Activated CD4-positive, alpha-beta T cell treated with anti-CD3 and anti-CD28 coated beads for 36 hours (primary cell): ENCODE measurements at places on chromosomes 5 and 9. TPM values are rescaled to one million over a fixed set of nuclear protein-coding genes. Genes with fewer than 3 reads are reported as not detected.

Gene TAF11L5
- total RNA-seq, result not detected

Gene SMARCA2
- 94.0 TPM for total RNA-seq

Gene JAKMIP2
- 3.4 TPM for total RNA-seq

Gene ADAMTS19
- not detected for total RNA-seq

Gene NEUROG1
- not detected for total RNA-seq

Gene ZNG1E
- total RNA-seq, result 56.0 TPM

Gene NUTM2F
- not detected for total RNA-seq

GRCh38 chr5:1141834-1142233 is 30.0 kb upstream of the SLC12A7 start:
- no peak for DNase-seq
- no peak overlapping the region for H3K4me3 ChIP-seq
- H3K4me1 ChIP-seq, result peaks cover 2% of the 10 kb centered on the region
- H3K27me3 ChIP-seq, result peaks cover 5% of the 10 kb centered on the region
- H3K36me3 ChIP-seq, result no peaks in the 10 kb centered on the region

DNA sequence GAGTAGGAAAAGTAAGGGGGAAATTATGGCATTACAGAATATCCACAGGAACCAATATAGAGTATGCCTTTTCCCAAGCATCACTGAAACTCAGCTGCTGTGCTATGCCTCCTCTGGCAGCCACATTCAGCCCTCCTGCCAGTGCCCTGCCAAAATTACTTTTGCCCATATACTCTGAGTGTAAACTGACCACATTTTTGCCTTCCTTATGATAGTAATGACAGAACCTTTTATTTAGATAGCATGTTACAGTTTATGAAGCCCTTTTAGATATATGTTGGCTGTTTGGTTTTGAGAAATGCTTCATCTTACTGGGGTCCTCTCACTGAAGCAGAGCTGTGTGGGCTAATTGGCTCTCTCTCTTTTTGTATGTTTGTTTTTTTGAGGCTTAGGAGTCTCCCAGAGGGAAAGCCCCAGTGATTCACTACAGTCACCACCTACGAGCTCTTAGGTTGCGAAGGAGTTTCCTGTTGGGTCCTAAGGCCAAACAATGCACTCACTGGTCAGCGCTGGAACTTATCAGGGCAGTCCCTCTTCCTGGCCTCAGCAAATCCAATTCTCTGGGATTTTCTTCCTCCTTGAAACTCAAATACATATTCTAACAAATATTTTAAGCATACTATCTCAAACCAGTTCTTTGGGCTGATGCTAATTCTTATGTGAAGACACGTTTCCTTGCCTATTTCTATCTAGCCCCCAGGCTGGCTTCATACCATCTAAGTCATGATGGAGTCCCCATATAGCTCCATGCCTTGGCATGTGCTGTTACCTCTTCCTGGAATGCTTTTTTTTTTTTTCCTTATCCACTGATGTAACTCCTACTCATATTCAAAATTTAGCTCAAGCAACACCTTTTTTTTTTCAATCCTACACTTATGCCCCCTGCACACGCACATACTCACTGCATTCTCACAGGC is 3.7 kb downstream of the PHF24 start:
- H3K4me3 ChIP-seq, result no peak overlapping the region
- H3K27me3 ChIP-seq, result peaks cover 48% of the 10 kb centered on the region
- no peaks in the 10 kb centered on the region for H3K36me3 ChIP-seq
- peak; percentile 55 for DNase-seq
- H3K4me1 ChIP-seq, result peaks cover 28% of the 10 kb centered on the region

DNA sequence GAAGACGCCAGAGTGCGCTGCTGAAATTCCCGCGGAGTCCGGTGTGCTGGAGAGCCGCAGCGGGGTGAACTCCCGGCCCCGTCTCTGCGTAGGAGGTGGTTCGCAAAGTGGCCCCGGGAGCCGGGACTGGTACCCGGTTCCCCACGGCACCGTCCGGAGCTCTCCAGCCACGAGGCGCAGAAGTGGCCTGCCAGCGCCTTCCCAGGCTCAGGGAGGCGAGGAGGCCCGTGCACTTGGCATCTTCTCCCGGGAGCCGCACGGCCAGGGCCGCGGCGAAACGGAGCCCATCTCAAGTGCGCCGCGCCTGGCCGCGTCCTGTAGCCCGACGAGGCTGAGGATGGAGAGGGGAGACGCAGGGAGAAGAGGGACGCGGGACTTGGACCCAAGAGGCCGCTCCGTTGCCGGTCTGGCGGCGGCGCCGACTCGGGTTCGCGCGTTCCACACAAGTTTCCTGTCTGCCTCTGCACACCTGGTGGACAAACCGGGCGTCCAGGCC is 1.1 kb upstream of the IRX1 start:
- H3K4me3 ChIP-seq, result no peak overlapping the region
- peaks cover 10% of the 10 kb centered on the region for H3K4me1 ChIP-seq
- H3K27ac ChIP-seq, result no peak overlapping the region
- DNase-seq, result no peak
- H3K36me3 ChIP-seq, result no peaks in the 10 kb centered on the region
- H3K27me3 ChIP-seq, result peaks cover 67% of the 10 kb centered on the region

- H3K36me3 ChIP-seq, result no peaks in the 10 kb centered on the region
- H3K27ac ChIP-seq, result no peak overlapping the region
- H3K4me3 ChIP-seq, result no peak overlapping the region
- H3K4me1 ChIP-seq, result no peaks in the 10 kb centered on the region
Measured at GRCh38 chr5:41539454-41539853, 29.1 kb upstream of the PLCXD3 start.

- no peaks in the 10 kb centered on the region for H3K4me1 ChIP-seq
- H3K27ac ChIP-seq, result no peak overlapping the region
- no peaks in the 10 kb centered on the region for H3K27me3 ChIP-seq
- no peak for DNase-seq
- no peaks in the 10 kb centered on the region for H3K36me3 ChIP-seq
Measured at GRCh38 chr5:15634591-15635288, 134.8 kb downstream of the FBXL7 start.

- H3K27me3 ChIP-seq, result no peaks in the 10 kb centered on the region
- H3K36me3 ChIP-seq, result no peaks in the 10 kb centered on the region
- DNase-seq, result peak; percentile 13
- H3K4me1 ChIP-seq, result peaks cover 3% of the 10 kb centered on the region
- H3K27ac ChIP-seq, result no peak overlapping the region
Measured at GRCh38 chr9:34079181-34079580, 30.5 kb upstream of the UBAP2 start.

DNA sequence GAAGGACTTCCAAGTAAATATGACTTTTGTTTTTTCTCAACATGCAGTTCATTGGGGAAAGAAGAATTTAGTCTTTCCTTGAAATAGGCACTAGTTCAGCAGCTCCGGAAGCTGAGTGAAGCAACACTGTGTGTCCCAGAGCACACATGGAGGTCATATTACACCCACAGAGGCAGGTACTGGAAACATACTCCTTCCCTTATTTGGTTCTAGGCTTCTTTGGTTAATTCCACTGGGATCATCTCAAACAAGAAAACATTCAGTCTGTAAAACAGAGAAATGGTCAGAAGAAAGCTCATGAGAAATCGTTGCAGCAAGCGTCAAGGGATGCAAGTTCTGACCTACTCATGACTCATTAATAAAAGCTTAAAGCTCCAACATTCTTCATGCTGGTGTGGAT is 175.1 kb upstream of the PCSK5 start:
- no peak for DNase-seq
- H3K4me1 ChIP-seq, result no peaks in the 10 kb centered on the region
- no peak overlapping the region for H3K4me3 ChIP-seq
- peaks cover 2% of the 10 kb centered on the region for H3K27me3 ChIP-seq
- no peak overlapping the region for H3K27ac ChIP-seq

GRCh38 chr9:86248746-86249145 is 10.7 kb downstream of the C9orf153 start:
- H3K27ac ChIP-seq, result no peak overlapping the region
- no peak overlapping the region for H3K4me3 ChIP-seq
- no peaks in the 10 kb centered on the region for H3K36me3 ChIP-seq
- H3K4me1 ChIP-seq, result no peaks in the 10 kb centered on the region

- peaks cover 49% of the 10 kb centered on the region for H3K27me3 ChIP-seq
- no peak overlapping the region for H3K4me3 ChIP-seq
- DNase-seq, result no peak
- peaks cover 3% of the 10 kb centered on the region for H3K4me1 ChIP-seq
- no peaks in the 10 kb centered on the region for H3K36me3 ChIP-seq
Measured at GRCh38 chr9:7284517-7284916, 515.1 kb downstream of the DMAC1 start.

DNA sequence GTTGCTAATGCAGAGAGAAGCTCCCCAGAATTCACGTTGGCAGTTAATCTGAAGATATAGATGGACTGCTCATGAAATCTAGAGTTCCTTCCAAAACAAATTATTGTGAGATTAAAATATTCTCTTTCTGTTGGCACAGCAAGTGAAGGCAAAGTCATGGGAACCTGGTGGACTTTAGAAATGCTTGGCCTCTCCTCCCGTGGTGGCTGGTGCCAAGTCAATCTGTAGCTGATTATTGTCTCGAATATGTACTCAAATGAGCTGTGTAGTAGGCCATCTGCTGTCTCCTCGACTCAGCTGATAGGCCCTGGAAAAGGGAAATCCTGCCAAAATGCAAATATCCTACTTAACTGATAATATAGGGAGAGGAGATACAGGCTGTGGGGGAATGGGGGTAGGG is 69.3 kb downstream of the DAPK1 start:
- DNase-seq, result no peak
- H3K4me1 ChIP-seq, result no peaks in the 10 kb centered on the region
- H3K36me3 ChIP-seq, result no peaks in the 10 kb centered on the region
- H3K4me3 ChIP-seq, result no peak overlapping the region
- H3K27ac ChIP-seq, result no peak overlapping the region
- peaks cover 2% of the 10 kb centered on the region for H3K27me3 ChIP-seq

- H3K4me1 ChIP-seq, result no peaks in the 10 kb centered on the region
- H3K36me3 ChIP-seq, result no peaks in the 10 kb centered on the region
- no peak overlapping the region for H3K4me3 ChIP-seq
- no peaks in the 10 kb centered on the region for H3K27me3 ChIP-seq
- DNase-seq, result no peak
Measured at GRCh38 chr5:44691802-44692201, 116.9 kb upstream of the MRPS30 start.

DNA sequence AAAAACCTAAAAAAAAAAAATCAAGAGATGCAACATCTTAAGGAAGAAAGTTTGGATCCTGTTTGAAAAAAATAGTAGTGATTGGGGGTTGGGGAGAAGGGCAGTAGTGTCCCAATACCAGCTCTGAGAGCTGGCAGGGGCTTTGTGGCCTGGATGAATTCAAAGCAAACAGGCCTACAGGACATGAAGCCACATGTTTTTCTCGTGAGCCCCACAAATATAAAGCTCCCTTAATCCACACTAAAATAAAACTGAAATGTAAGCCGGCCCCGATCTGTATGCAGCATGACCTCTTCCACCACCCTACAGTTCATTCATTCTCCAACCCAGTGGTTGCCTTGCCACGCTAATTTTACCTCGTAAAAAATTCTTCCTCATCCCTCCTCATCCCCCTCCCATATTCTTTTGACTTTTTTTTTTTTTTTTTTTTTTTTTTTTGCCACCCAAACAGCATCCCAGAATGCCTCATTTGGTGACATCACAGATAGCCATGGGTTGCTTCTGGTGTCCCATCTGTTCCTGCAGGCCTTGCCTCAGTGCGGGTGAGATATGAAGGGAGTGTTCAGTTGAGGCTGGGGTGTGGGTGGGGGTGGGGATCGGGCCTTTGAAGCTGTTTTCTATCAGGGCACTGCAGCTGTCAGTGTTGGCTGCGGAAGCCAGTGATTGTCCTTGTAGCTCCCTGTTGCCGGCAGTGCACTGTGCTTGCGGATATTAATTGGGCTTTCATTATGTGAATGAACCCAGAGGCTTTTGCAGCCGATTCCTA is 81.6 kb upstream of the NFIB start:
- H3K27me3 ChIP-seq, result peaks cover 2% of the 10 kb centered on the region
- H3K4me1 ChIP-seq, result no peaks in the 10 kb centered on the region
- no peaks in the 10 kb centered on the region for H3K36me3 ChIP-seq
- no peak for DNase-seq
- no peak overlapping the region for H3K27ac ChIP-seq
- no peak overlapping the region for H3K4me3 ChIP-seq

- no peak for DNase-seq
- peaks cover 3% of the 10 kb centered on the region for H3K27me3 ChIP-seq
- H3K36me3 ChIP-seq, result no peaks in the 10 kb centered on the region
- no peak overlapping the region for H3K4me3 ChIP-seq
- H3K27ac ChIP-seq, result no peak overlapping the region
Measured at GRCh38 chr5:10278658-10279279, 28.7 kb downstream of the CCT5 start.

GRCh38 chr5:142281966-142282365 is 42.9 kb downstream of the SPRY4 start:
- H3K27me3 ChIP-seq, result no peaks in the 10 kb centered on the region
- DNase-seq, result no peak
- no peak overlapping the region for H3K4me3 ChIP-seq
- no peaks in the 10 kb centered on the region for H3K36me3 ChIP-seq

GRCh38 chr9:87498046-87498810 is 561 bp downstream of the DAPK1 start:
- H3K36me3 ChIP-seq, result no peaks in the 10 kb centered on the region
- H3K27ac ChIP-seq, result no peak overlapping the region
- peak; percentile 38 for DNase-seq

GRCh38 chr9:133691191-133691590 is 47.0 kb downstream of the SARDH start:
- peaks cover 10% of the 10 kb centered on the region for H3K4me1 ChIP-seq
- no peak for DNase-seq
- no peak overlapping the region for H3K4me3 ChIP-seq
- H3K27ac ChIP-seq, result no peak overlapping the region
- H3K27me3 ChIP-seq, result no peaks in the 10 kb centered on the region
- H3K36me3 ChIP-seq, result peaks cover 5% of the 10 kb centered on the region

DNA sequence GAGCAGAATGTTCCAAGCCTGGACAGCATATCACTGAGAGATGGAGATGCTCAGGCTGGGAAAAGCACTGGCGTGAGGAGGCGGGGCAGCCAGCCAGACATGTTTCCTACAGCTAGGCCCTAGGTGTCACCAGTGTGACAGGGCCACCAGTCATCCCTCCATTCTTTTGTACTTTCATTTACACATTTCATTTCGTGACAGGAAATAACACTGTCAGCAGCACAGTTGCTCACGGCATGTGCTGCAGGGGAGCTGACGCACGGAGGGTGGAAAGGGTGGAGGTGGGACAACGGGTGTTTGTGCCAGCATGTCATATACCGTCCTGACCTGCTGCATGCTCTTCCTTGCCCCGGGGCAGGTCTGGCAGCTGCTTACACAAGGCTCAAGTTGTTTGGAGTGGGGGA is 14.8 kb upstream of the CEMIP2 start:
- no peaks in the 10 kb centered on the region for H3K27me3 ChIP-seq
- peaks cover 48% of the 10 kb centered on the region for H3K4me1 ChIP-seq
- peak; percentile 93 for DNase-seq

DNA sequence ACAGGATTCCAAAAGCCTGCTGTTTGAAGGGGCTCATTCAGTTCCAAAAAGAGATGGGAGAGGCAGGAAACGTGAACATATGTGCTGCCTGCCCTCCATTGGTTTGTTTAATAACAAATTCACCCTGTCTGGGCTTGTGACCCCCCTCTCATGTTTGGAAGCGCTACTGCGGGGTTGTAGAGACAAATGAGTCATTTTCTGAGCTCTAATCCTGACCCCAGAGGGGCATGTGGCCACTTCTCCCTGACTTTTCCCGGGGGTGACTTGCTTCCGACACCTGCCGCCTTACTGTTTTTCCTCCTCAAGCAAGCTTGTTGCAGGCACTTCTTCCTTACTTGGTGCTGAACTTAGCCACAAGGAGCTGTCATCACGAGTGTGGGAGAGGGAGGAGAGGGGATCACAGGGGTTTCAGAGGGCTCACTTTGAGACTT is 75.9 kb downstream of the LMNB1 start:
- H3K27me3 ChIP-seq, result no peaks in the 10 kb centered on the region
- peaks cover 24% of the 10 kb centered on the region for H3K36me3 ChIP-seq
- H3K4me3 ChIP-seq, result peak overlapping the region; percentile 67
- peak overlapping the region; percentile 67 for H3K27ac ChIP-seq
